Effector memory CD8-positive, alpha-beta T cell (primary cell): ENCODE measurements at places on chromosomes 2 and 18.

DNA sequence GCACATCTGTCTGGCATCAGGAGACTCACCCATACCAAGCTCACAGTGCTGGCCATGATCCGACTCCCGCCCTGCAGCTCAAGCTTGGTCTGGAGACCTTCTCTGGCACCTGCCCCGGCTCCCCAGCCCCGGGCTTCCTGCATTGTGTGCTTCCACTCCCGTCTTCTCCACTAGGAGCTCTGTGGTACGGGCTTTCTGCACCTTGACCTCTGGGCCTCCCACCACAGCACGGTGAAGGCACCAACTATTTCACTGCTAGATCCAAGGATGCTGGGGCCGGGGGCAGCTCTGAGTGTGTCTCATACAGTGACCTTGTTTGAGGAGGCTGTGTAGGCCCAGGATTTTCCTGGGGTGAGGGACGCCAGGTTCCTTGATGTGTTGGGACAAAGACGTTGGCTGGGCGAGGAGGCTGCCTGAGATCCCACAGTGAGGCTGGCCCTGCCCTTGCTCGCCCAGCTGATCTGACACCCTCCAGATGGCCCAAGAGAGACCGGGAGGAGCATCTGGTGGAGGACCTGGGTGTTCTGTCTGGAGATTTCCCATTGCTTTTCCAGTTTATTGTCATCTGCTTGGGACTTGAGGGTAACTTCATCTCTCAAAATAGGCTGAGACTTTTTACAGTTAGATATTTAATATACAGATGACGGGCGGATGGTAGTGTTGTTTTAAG, 64.0 kb downstream of the HPCAL1 start:
- DNase-seq = no peak

GRCh38 chr2:232593982-232594381, 39.4 kb upstream of the EFHD1 start:
- no peak for DNase-seq

DNA sequence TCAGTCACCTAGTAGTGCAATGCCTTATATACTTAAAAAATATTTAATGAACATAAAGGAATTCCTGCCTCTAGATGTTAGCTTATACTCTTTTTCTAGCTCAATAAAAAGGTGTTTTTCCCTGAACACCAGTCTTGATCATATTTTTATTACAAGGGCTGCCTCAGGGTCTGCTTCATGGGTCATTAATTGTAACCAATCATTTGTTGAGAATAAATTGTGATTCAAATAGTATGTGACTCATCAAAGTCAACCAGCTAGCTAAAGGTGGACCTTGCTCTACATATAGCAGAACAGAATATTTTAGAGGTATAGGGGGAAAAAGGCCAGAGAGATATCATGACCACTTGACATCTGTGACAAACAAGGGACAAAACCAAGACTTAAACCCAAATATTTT, 114.0 kb downstream of the PIK3C3 start:
- no peak for DNase-seq

- DNase-seq = no peak
These were observed 51.0 kb upstream of the FAHD2A start for GRCh38 chr2:95351598-95351915.

GRCh38 chr2:190618030-190618429, 30.9 kb upstream of the NAB1 start:
- no peak for DNase-seq

DNA sequence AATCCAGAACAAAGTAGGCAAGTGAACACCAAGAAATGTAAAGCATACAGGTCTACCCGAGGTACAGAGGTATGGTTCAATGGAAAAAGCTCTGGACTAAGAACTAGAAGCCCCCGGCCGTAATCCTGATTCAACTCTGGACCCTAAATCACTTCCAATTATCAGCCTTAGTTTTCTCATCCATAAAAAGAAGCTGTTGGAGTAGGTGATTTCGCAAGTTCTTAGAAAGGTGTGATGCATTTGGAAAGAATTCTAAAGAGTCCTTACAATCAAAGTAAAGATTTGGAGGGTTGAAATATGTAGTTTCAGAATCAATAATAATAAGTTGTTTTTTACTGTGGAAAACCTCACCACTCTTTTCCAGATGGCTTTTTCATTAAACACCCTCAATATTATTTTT, 622.1 kb upstream of the ID2 start:
- DNase-seq = no peak
